ENCODE measurements at places on chromosomes 16 and 17. TPM values are rescaled to one million over a fixed set of nuclear protein-coding genes. Genes with fewer than 3 reads are reported as not detected.

GRCh38 chr16:27721531-27722181 is 171.7 kb downstream of the KATNIP start:
- DNase-seq = no peak
- peaks cover 9% of the 10 kb centered on the region for H3K36me3 ChIP-seq
- peaks cover 3% of the 10 kb centered on the region for H3K27me3 ChIP-seq
- H3K27ac ChIP-seq = no peak overlapping the region
- H3K4me1 ChIP-seq = peaks cover 5% of the 10 kb centered on the region

GRCh38 chr17:64015447-64015846 is 5.0 kb downstream of the ICAM2 start:
- H3K4me1 ChIP-seq = peaks cover 7% of the 10 kb centered on the region
- peaks cover 7% of the 10 kb centered on the region for H3K27me3 ChIP-seq
- no peak for DNase-seq
- H3K36me3 ChIP-seq = no peaks in the 10 kb centered on the region
- no peak overlapping the region for H3K4me3 ChIP-seq
- no peak overlapping the region for H3K27ac ChIP-seq

GRCh38 chr17:82883419-82884031 is 43.7 kb upstream of the ZNF750 start:
- H3K27me3 ChIP-seq = peaks cover 3% of the 10 kb centered on the region

GRCh38 chr17:40290629-40291280 is 3.1 kb downstream of the CDC6 start:
- peaks cover 23% of the 10 kb centered on the region for H3K36me3 ChIP-seq
- peaks cover 36% of the 10 kb centered on the region for H3K4me1 ChIP-seq
- no peak overlapping the region for H3K4me3 ChIP-seq
- peaks cover 10% of the 10 kb centered on the region for H3K27me3 ChIP-seq
- peak; percentile 96 for DNase-seq

Gene SLC16A13
- total RNA-seq = 2.1 TPM

Gene RGS9
- 0.30 TPM for total RNA-seq

Gene MYH1
- total RNA-seq = not detected

Measured in HFFc6 (cell line).